ENCODE measurements at places on chromosomes 12 and 14.

- DNase-seq: no peak
Measured at GRCh38 chr12:13093191-13093847, 10.1 kb downstream of the GSG1 start.

DNA sequence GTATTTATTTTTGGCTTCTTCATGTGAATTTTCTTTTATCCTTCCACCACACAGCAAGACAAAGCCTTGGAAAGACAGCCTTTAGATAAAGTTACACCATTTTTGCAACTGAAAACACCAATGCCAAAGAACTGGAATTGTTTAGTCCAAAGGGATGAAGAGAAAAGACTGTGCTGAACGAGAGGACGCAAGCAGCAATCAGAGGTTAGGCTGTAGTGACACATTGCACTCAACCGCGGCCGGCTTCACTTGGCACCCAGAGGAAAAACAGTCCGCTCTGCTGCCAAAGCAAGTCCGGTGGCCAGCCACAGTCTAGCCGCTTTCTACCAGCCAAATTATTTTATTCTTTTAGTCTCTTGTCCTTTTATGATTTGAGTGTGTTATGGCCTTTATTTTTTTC is 49.1 kb upstream of the KCNJ8 start:
- DNase-seq: no peak

GRCh38 chr14:97443412-97443811 is 646.2 kb downstream of the VRK1 start:
- DNase-seq: no peak

- no peak for DNase-seq
Measured at GRCh38 chr12:51056242-51056641, 8.1 kb downstream of the LETMD1 start.

GRCh38 chr12:19925841-19926240 is 442.5 kb upstream of the PDE3A start:
- DNase-seq: no peak

DNA sequence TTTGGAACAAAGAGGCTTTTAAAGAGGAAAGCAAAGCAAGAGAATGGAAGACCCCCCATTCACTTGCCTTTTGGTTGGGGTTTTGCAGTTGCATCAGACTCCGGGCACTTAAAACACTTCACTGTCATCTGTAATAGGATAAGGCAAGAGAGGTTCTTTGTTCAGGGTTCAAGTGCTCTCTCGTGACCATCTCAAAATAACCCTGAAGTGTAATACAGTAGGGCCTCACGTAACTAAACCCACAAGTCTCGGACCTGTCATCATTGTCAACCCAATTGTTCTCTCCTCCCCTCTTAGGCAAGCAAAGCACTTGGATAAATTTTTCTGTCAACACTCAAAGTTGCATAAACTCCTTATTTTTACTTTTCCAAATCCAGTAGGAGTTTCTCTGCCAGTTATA is 26.9 kb upstream of the MYBPC1 start:
- DNase-seq: no peak

DNA sequence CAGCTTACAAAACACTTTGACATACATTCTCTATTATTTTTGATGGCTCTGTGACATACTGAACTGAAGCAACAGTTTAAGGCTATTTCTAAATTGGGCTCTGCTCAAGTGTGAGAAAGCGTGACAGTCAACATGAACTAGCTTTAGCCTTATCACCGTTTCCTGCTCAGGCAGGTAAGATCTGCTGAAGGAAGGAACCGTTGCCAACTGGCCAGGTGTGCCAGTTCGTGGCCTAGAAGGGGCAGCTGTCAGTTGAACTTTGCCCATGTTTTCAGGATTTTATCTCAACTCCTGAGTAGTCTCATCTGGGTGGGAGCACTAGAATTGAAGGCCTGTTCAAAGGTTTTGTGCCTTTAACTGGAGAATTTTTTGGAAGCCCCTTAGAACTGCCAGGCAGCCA is 79.5 kb downstream of the ETV6 start:
- no peak for DNase-seq

GRCh38 chr14:39233680-39234326 is at the start of gene MIA2:
TSS of gene MIA2 (plus strand) at chr14:39233915. CDS start at chr14:39234115, 200 bp downstream.
- no peak for DNase-seq

GRCh38 chr14:103014466-103015228 is 42.7 kb downstream of the CDC42BPB start:
- DNase-seq: no peak

DNA sequence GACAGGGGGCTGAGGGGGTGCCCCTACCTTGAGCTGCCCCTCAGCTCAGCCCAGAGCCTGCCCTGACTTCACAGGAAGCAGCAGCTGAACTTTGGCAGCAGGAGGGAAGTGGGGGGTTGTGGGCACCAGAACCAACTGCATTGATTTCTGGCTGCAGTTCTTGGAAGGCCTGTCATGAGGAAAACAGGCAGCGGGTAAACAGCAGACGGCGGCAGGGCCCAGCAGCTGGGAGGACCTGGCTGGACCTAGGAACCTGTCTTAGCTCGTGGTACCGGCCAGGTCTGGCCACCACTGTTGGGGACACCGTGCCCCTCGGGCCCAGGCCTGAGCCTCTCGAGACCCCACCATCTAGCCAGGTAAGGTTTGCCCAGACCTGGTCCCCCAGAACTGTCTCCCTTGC is 154.2 kb upstream of the MYL2 start:
- DNase-seq: no peak

DNA sequence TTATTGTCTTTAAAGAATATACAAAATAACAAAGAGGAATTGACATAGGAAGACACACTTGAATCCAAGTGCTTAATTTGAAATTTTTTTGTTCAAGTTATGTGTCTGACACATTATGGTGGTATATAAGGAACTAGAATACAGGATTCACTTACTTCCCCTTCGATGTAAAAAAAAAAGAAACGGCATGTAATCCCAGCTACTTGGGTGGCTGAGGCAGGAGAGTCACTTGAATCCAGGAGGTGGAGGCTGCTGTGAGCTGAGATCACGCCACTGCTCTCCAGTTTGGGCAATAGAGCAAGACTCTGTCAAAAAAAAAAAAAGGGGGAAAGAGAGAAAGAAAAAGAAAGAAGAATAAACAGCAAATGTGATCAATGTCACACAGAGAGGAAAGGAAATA is 8.9 kb downstream of the CLEC12A start:
- no peak for DNase-seq

GRCh38 chr14:57085801-57086200 is 182.9 kb downstream of the EXOC5 start:
- DNase-seq: no peak

DNA sequence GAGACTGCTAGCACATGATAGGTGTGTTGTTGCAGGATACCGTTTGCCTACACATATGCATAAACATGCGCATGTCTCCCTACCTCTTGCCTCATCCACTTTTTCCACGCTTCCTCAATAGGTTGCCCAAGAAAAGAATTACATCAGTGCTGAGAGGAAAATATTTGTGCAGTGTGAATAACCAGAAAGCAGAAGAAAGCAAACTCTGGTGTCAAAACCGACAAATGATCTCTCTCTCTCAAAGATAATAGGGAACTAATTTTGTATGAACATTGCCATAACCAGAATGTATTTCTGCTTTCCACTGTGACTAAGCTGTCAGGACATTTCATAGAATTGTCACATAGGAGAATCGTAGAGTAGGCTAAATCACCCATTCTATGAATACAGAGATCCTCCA is 1.3 kb downstream of the CLEC7A start:
- DNase-seq: no peak

GRCh38 chr12:87827638-87828264 is 201.4 kb downstream of the C12orf50 start:
- DNase-seq: no peak

DNA sequence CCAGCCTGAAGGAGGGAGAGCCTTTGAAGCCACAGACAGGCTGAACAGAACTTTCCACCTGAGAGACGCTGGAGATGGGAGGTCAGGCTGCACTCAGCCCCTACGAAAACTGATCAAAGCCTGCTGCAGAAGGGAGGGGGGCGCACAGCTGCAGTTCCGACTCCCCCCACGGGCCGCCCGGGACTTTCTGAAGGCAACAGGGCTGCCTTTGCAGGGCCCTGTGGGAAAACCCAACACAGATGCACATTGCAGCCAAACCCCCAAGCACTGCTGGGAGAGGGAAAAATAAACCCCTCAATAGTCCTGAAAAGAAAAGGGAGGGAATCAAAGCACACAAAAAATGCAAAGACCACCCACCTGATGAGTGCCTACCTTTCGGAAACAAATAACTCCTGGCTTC is 290.6 kb downstream of the ZFP36L1 start:
- DNase-seq: no peak

DNA sequence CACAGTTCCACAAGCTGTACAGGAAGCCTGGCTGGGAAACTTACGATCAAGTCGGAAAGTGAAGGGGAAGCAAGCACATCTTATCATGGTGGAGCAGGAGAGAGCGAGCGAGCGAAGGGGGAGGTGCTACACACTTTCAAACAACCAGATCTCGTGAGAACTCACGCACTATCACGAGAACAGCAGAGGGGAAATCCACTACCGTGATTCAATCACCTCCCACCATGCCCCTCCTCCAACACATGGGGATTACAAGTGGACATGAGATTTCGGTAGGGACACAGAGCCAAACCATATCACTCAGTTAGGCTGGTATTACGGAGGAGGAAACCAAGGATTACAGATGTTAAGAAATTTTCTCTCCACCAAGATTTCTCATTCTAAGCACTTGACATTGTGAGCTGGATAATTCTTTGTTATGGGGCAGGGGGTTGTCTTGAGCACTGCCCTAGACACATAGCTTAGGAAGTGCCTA is 262.0 kb upstream of the G2E3 start:
- no peak for DNase-seq

DNA sequence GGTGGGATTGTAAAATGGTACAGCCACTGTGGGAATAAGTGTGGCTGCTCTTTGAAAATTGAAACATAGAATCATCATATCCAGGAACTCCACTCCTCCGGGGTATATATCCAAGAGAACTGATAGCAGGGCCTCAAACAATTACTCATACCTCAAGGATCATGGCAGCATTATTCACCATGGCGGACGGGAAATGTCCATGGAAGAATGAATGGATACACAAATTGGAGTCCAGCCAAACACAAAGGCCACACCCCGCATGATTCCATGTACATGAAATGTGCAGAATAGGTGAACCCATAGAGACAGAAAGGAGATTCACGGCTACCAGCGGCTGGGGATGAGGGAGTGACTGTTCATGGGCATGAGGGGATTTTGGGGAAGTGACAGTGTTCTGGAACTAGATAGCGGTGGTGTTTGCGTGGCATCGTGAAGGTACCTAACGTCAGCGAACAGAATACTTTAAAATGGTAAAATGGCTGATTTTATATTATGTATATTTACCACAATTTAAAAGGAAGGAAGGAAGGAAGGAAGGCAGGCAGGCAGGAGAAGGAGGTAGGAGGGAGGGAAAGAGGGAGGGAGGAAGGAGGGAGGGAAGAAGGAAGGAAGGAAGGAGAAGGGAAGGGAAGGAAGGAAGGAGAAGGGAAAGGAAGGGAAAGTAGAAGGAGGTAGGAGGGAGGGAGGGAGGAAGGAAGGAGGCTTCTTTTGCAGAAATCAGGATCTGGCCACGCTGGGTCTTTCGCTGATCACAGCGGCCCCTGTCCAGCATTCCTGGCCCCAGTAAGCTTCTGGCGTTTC is 14.1 kb upstream of the NCOR2 start:
- no peak for DNase-seq

- no peak for DNase-seq
Measured at GRCh38 chr14:21096978-21097635, 1.3 kb downstream of the ZNF219 start.

DNA sequence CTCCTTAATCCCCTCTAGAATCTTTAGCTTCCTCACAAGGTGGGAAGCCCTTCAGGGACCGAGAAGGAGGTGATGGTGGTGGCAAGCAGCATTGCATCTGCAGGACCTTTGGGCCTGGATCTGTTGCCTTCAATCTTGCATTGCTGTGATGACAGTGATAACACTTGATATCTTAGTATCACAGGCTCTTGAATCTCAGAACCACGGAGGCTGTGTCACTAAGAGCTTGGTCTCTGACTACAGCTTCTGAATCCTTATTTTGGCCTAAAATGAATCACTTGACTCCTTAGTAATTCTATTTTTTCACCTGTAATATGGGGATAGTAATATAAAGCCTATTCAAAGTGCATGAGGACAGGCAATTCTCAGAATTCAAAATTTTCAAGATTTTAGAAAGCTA is 8.9 kb upstream of the AMN1 start:
- no peak for DNase-seq

GRCh38 chr14:75460394-75460793 is 32.6 kb downstream of the JDP2 start:
- DNase-seq: no peak

DNA sequence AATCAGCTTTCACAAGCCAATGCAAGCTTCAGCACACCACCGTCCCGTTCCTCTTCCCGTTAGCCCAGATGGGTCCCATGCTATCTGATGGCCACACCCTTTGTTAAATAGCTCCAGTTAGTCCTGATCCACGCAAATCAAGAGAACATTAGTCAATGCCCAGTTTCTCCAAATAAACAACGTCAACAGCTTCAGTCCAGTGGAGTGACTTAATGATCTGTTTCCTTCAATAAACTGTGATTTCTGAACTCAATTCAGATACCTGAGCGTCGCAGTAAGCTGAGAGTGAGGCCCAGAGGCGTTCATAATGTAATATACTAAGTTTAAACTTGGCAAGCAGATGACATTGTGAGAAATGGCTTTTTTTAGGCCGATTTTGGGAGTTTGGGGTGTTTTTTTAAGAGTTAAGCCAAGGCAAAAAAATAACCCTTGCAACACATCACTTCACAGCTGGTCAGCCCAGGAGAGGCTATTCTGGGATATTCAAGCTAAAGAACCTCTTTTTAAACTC is 112.3 kb downstream of the ZFP36L1 start:
- no peak for DNase-seq

DNA sequence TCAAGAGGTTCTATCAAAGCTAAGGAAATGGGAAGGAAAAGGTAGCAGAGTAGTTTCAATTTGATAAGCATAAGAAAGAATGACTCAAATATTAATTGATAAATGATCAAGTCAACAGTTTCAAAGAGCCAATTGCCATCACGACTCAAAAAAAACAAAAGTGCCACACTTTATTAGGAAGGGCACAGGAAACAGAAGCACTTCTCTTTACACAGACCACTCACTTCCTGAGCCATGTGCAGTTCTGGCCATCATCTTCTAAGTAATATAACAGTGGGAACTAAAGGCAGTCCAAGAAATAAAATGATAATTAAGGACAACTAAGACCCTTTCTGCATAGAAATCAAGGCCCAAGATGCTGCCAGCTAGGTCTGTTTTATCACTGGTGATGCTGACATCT is 13.2 kb downstream of the TM7SF3 start:
- DNase-seq: no peak

GRCh38 chr12:121634836-121635235 is 8.5 kb downstream of the ORAI1 start:
- DNase-seq: no peak

DNA sequence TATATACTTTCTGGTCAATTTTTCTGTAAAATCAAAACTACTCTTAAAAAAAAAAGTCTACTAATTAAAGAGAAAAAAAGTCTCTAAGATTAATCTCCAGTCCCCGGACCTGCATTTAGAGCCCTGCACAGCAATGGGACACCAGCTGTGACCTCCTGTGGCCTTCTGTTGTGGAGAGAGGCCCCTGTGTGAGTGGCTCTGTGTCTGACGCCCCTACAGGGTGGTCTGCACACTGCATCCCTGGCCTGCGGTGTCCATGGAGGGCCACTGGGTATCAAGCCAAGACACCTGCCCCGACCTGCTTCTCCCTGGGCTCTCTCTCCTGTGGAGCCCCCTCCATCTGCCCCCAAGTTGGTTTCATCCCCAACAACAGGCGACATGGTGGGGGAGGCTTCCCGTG is 248.0 kb upstream of the DIO3 start:
- DNase-seq: no peak

- DNase-seq: no peak
Measured at GRCh38 chr14:92968291-92969020, 45.5 kb downstream of the CHGA start.

- no peak for DNase-seq
Measured at GRCh38 chr12:52200086-52200780, 8.4 kb upstream of the KRT80 start.

All from AG04449 (cell line).